Aorta (tissue), 5 donors: ENCODE measurements at places on chromosomes 11 and 22. TPM values are rescaled to one million over a fixed set of nuclear protein-coding genes. Genes with fewer than 3 reads are reported as not detected.

Gene ACR
- total RNA-seq = 1.6 TPM

GRCh38 chr11:8408151-8408941 is 144.7 kb upstream of the LMO1 start:
- no peak for DNase-seq

DNA sequence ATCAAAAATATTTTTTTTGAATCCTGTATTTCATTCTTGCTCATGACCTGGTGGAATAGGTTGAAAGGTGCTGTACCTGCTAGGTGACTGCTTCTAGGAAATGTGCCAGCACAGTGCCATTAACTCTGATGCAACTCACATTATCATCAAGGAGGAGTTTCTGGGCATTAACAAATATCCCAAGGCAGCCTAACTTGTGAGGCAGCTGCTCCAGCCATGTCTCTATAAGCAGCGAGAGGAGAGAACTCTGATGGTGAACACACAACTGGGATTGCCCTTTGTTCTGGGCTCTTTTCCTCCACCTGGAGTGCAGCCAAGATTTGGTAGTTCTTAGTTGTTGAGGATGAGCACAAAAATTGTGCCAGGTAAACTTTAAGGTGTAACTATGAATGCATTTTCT is 25.6 kb downstream of the HEPHL1 start:
- no peak for DNase-seq

DNA sequence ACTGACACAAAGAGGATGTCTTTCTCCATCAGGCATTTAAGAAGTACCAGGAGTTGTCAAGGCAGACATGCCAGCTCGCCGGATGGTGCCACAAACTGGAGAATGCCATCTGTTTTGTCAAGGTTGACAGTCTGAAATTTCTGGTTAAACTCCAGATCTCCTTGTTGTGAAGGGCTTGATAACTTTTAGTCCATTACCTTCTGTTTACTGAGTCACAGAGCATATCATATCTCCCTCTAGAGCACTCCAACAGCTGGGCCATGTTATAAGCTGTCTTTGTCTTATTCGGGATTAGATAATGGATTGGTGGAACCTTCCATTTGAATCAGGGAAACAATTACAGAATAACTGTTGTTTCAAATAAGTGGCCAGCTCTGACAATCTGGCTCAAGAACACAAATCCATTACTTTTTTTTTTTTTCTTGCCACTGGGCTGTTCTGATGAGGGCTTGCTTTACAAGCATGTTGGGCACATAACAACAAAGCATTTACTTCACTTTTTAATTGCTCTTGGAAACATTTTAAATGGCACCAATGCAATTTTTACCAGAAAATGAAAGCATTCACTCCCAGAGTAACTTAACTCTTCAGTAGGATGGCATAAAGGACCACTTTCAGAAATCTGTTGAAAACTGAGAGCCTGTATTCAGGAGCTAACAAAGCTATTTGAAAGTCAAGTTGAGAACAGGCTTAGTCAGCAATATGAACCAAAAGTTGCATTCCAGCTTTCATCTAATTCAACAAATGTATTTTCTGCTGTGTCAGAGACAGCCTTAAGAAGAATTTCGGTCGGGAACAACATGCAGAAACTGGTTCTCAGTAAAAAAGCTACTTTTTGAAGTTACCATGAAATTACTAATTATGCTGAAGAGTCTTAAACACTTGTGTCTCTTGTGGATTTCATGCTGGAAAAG is 227.6 kb upstream of the PITPNB start:
- DNase-seq = no peak

GRCh38 chr22:36546092-36546804 is 17.3 kb upstream of the EIF3D start:
- peak; percentile 63 for DNase-seq

DNA sequence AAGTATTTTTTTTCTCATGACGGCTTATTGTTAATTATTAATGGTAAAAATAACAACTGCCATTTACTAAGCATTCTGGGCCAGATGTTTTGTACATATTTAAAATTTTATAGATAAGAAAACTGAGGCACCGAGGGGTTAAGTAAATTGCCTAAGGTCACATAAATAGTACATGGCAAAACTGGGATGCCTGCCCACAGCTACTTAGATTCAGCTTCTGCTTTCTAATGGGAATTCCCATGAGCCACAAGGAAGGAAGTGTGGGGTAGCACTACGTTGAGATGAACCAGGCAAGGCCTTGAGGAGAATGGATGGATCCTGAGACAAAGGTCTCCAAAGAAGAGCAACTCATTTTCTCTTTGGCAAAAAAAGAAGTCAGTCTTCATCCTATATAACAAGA is 11.9 kb upstream of the PHF21A start:
- DNase-seq = no peak

Gene MRGPRX4
- total RNA-seq = not detected

DNA sequence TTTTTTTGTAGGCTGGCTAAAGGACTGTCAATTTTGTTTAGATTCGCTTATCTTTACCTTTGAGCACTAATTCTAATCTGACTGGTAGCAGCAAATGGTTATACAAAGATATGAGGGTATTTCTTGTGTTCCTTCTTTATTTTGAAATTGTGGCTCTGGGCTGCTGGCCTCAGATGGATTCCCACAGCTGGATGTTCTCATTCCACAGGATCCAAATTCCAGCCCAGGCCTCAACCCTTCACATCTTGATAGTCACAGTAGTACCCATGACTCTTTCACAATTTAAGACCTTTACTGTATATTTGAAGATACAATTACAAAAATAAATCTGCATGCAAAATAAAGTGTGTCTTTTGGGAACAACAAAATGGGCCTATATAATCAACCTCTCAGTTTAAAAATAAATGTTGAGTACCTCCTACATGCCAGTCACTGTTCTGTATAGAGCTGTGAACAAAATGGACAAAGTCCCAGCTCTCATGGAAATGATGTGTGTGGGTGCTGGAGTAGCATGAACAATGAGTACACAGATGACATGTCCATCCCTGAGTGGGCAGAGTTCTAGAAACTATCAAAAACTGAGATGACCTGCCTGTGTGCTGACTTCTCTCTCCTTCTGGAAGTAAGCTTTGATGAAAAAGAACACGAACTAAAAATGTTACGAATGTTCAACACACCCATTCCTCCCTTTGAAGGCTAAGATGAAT is 51.7 kb upstream of the FBXO3 start:
- no peak for DNase-seq
